ENCODE measurements at places on chromosomes 2 and 18.

- H3K4me3 ChIP-seq, result no peak overlapping the region
- H3K36me3 ChIP-seq, result no peaks in the 10 kb centered on the region
- no peaks in the 10 kb centered on the region for H3K4me1 ChIP-seq
- no peaks in the 10 kb centered on the region for H3K27me3 ChIP-seq
Measured at GRCh38 chr2:162200636-162201035, 42.6 kb downstream of the FAP start.

DNA sequence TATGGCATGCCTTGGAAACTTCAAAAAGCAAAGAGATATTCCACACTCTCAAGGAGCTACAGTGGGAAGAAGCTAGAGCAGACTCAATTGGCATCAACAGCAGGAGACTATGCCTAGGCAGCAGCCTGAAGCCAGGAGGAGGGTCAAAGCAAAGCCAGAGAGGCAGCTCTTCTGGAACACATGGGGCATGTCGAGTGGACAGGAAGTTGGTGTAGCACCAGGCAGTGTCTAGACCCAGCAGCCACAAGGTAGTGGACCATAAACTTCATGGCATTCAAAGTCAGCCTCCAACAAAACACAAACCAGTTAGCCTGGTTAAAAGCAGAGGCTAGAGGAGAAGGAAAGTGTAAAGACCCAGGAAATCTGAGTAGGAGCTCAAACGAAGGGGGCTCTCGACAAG lies 311.2 kb upstream of the PKDCC start:
- H3K36me3 ChIP-seq, result no peaks in the 10 kb centered on the region
- DNase-seq, result no peak
- no peak overlapping the region for H3K4me3 ChIP-seq
- no peaks in the 10 kb centered on the region for H3K4me1 ChIP-seq

DNA sequence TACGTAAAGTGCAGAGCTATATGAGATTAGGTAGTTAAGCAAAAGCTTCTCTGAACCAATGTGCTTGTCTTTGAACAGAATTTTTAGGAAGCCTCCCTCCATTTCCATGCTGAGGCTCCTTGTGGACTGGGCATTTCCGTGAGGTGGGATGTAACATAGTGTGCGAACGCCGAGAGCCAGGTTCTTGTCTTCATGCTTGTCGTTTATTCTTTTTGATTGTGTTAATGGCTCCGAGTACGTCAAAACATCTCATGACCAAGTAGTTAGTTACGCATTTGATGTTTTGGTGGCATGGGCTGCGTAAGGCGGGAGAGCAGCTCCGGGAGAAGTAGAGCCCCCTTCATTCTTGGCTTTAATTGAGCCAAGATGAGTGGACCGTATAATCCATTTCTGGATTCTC lies 32.9 kb downstream of the DGKD start:
- peaks cover 68% of the 10 kb centered on the region for H3K4me1 ChIP-seq
- H3K27me3 ChIP-seq, result no peaks in the 10 kb centered on the region
- no peak for DNase-seq

- DNase-seq, result no peak
- H3K4me1 ChIP-seq, result no peaks in the 10 kb centered on the region
- no peaks in the 10 kb centered on the region for H3K36me3 ChIP-seq
- no peaks in the 10 kb centered on the region for H3K27me3 ChIP-seq
- no peak overlapping the region for H3K4me3 ChIP-seq
Measured at GRCh38 chr2:118913803-118914645, 28.0 kb upstream of the MARCO start.

DNA sequence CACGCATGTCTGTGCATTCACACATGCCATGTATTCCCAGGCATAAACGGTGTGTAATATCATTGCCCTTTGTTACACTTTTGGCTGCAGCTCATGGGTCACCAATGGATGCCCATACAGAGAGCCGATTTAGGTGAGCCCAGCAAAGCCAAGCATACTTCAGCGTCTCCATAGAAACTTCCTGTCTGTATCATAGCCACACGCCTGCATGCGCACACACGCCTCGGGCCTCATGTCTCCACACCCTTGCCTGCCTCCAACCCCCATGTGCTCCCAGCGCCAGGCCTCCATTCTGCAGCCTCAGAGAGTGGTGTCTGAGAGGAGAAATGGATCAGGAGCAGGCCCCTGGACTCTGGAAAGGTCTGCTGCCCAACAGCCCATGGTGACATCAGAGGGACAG lies 33.5 kb upstream of the SELENOI start:
- no peaks in the 10 kb centered on the region for H3K36me3 ChIP-seq
- H3K27me3 ChIP-seq, result no peaks in the 10 kb centered on the region
- H3K4me1 ChIP-seq, result no peaks in the 10 kb centered on the region
- no peak overlapping the region for H3K4me3 ChIP-seq
- H3K27ac ChIP-seq, result no peak overlapping the region

DNA sequence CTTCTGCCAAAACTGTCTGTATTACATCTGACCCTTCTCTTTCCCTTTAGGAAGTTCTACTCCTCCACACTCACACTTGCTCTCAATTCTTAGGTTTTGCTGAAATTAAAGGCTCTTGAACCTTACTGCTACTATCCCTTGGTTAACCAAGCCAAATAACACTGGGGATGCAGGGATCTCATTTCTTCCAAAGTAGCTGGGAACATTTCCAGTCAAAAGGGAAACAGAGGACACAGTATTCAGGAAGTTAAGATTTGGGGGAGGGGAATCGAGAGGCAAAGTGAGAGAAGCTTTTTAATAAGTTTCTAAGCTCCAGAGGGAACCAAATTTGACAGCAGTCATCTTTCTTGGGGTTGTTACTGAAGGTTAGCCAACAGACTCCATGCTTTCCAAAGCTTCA lies 6.2 kb downstream of the SEPTIN2 start:
- H3K4me1 ChIP-seq, result peaks cover 54% of the 10 kb centered on the region
- no peak for DNase-seq
- peaks cover 21% of the 10 kb centered on the region for H3K36me3 ChIP-seq
- H3K27ac ChIP-seq, result no peak overlapping the region
- no peak overlapping the region for H3K4me3 ChIP-seq

- no peaks in the 10 kb centered on the region for H3K36me3 ChIP-seq
- H3K27ac ChIP-seq, result no peak overlapping the region
- DNase-seq, result peak; percentile 5
Measured at GRCh38 chr2:240405684-240406313, 29.7 kb upstream of the GPC1 start.

DNA sequence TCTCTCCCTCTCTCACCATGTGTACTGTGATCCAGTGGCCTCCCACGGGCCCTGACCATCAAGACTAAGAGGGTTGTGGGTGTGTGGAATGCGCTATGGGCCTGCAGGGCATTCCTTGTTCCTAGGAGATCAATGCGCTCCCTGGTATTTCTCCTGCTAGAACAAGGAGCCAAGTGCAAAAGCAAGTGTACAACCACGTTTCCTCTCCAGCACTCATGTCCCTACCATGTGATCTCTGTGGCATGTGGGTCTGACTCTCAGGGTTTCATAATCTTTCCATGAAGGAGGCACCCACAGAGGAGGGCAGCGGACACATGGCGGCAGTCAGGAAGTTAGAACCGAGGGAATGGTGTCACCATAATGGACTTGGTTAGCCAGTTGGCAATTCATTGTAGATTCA lies 91.4 kb downstream of the MAPK4 start:
- H3K4me3 ChIP-seq, result no peak overlapping the region
- H3K36me3 ChIP-seq, result no peaks in the 10 kb centered on the region
- no peak overlapping the region for H3K27ac ChIP-seq
- H3K4me1 ChIP-seq, result no peaks in the 10 kb centered on the region
- no peak for DNase-seq

DNA sequence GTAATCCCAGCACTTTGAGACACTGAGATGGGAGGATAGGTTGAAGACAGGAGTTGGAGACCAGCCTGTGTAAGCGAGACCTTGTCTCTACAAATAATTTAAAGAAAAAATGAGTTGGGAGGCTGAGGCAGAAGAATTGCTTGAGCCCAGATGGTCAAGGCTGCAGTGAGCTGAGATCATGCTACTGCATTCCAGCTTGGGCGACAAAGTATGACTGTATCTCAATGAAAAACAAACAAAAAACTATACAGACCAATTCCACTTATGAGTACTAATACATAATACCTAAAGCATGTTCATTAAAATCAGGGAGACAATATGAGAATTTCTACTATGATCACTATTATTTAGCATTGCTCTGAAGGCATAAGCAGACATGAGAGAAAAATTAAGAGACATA lies 12.6 kb downstream of the RNF149 start:
- no peak overlapping the region for H3K27ac ChIP-seq
- no peak for DNase-seq
- H3K36me3 ChIP-seq, result peaks cover 40% of the 10 kb centered on the region
- H3K4me3 ChIP-seq, result no peak overlapping the region

- no peak for DNase-seq
- H3K4me3 ChIP-seq, result no peak overlapping the region
- no peak overlapping the region for H3K27ac ChIP-seq
- peaks cover 16% of the 10 kb centered on the region for H3K36me3 ChIP-seq
- H3K27me3 ChIP-seq, result no peaks in the 10 kb centered on the region
Measured at GRCh38 chr2:121231385-121232000, 53.5 kb downstream of the TFCP2L1 start.

- H3K4me3 ChIP-seq, result no peak overlapping the region
- no peak for DNase-seq
- H3K4me1 ChIP-seq, result no peaks in the 10 kb centered on the region
- H3K36me3 ChIP-seq, result no peaks in the 10 kb centered on the region
- H3K27ac ChIP-seq, result no peak overlapping the region
Measured at GRCh38 chr2:178309541-178309940, 115.2 kb downstream of the OSBPL6 start.

GRCh38 chr2:18083806-18084205 lies 205.3 kb downstream of the KCNS3 start:
- no peaks in the 10 kb centered on the region for H3K27me3 ChIP-seq
- no peaks in the 10 kb centered on the region for H3K36me3 ChIP-seq
- H3K27ac ChIP-seq, result no peak overlapping the region
- H3K4me1 ChIP-seq, result no peaks in the 10 kb centered on the region
- H3K4me3 ChIP-seq, result no peak overlapping the region
- no peak for DNase-seq
